ENCODE measurements at places on chromosomes 1 and 21. TPM values are rescaled to one million over a fixed set of nuclear protein-coding genes. Genes with fewer than 3 reads are reported as not detected.

DNA sequence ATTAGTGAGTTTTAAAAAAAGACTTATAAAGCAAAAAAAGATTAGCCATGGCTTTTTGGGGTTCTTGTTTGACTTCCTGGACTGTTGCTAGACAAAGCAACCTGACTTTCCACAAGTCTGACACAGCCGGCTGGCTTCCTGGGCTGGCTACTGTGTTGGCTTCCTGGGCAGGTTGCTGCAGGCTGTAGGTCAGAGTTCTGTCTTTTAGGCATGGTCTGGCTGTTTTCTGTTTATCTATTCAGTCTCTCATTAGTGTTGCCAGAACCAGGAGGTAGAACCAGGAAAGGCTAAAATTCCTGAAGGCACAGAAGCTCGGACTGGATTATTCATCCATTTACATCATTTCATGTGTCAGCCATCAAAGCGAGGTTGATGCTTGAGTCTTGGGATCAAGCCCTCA lies 88.6 kb upstream of the SLC35F3 start:
- DNase-seq, result no peak
- no peaks in the 10 kb centered on the region for H3K4me1 ChIP-seq
- no peaks in the 10 kb centered on the region for H3K36me3 ChIP-seq
- no peak overlapping the region for H3K4me3 ChIP-seq
- H3K27me3 ChIP-seq, result no peaks in the 10 kb centered on the region

- no peaks in the 10 kb centered on the region for H3K27me3 ChIP-seq
- H3K4me3 ChIP-seq, result no peak overlapping the region
- no peaks in the 10 kb centered on the region for H3K4me1 ChIP-seq
- no peak for DNase-seq
- H3K36me3 ChIP-seq, result no peaks in the 10 kb centered on the region
Measured at GRCh38 chr1:229480495-229480894, 27.6 kb downstream of the NUP133 start.

DNA sequence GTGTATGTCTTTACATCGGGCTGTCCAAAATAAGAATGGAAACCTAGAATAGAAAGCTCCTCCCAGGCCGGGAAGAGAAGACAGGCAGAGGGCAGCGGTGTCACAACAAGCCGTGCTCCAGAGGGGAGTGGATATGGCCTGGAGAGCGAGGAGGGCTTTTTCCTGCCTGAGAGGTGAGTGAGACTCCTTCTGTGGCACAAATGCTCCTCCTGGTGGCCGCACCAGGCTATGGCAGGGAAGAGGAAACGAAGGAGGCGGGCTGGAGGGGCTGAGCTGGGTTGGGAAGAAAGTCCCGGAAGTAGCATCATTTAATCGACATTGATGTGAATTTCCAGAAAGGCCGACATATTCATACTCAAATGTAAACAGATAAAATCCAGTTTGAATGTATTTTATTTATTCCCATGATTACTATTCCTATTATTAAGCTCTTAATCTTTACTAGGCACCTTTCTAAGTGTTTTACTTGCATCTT lies 54.7 kb downstream of the MEF2D start:
- H3K27ac ChIP-seq, result no peak overlapping the region
- H3K4me3 ChIP-seq, result no peak overlapping the region
- DNase-seq, result no peak
- no peaks in the 10 kb centered on the region for H3K4me1 ChIP-seq

DNA sequence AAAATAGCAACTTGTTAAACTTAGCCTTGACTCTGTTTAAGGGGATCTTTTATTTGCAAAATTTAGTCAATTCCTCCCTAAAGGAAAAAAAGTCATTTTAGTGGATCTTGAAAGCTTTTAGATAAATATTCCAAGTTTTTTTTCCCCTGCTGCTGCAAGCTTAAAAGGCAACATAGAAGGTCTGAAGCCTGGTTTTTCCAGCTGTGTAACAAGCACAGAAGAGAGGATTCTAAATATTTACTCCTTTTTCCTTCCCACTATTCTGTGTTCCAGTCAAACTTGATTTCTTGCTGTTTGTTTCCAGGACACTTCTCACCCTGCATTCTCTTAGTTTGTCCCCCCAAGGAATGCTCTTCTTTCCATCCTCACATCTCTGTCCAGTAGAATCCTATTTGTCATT lies 86.7 kb downstream of the NFIA start:
- H3K27ac ChIP-seq, result no peak overlapping the region
- no peaks in the 10 kb centered on the region for H3K27me3 ChIP-seq
- H3K4me1 ChIP-seq, result peaks cover 70% of the 10 kb centered on the region
- H3K4me3 ChIP-seq, result no peak overlapping the region
- H3K36me3 ChIP-seq, result no peaks in the 10 kb centered on the region
- DNase-seq, result no peak

GRCh38 chr1:20578721-20579395 lies 10.0 kb upstream of the CDA start:
- no peaks in the 10 kb centered on the region for H3K27me3 ChIP-seq
- H3K27ac ChIP-seq, result no peak overlapping the region
- DNase-seq, result no peak
- no peaks in the 10 kb centered on the region for H3K36me3 ChIP-seq

DNA sequence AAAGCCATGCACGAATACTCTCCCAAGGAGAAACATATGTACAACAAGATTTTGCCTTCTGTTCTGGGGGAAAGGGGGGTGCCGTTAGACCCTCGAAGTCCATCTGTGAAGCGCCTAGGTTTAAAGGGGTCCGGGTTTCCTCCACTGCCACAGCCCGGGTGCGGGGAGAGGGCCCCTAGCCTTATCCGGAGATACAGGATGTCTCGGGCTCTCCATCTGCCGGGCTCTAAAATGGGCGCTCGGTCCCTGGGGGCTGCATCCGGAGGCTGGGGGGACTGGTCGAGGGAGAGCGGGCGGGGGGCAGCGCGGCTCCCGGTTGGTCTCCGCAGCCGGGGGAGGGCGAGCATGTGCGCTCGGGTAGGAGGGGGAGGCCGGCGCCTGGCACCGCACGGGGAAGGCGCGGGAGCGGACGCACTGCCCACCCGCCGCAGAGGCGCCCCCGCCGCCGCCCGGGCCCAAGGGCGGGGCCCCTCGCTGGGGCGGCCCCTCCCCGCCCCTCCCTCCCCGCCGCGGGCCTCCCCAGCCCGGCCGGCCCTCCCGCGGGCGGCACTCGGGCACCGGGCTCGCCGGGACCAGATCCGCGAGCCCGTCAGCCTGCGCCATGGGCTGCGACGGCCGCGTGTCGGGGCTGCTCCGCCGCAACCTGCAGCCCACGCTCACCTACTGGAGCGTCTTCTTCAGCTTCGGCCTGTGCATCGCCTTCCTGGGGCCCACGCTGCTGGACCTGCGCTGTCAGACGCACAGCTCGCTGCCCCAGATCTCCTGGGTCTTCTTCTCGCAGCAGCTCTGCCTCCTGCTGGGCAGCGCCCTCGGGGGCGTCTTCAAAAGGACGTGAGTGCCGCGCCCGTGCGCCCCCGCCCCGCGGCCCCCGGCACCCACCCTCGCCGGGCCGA lies 63.1 kb downstream of the ELK4 start:
- no peak overlapping the region for H3K27ac ChIP-seq
- peak overlapping the region; percentile 34 for H3K4me3 ChIP-seq
- no peaks in the 10 kb centered on the region for H3K36me3 ChIP-seq

- H3K27me3 ChIP-seq, result no peaks in the 10 kb centered on the region
- peaks cover 12% of the 10 kb centered on the region for H3K4me1 ChIP-seq
- DNase-seq, result no peak
Measured at GRCh38 chr21:42262831-42263231, 43.9 kb downstream of the ABCG1 start.

GRCh38 chr1:68232289-68233148 lies at the start of gene WLS:
TSS of gene WLS (minus strand) at chr1:68232523. CDS start at chr1:68232299, 224 bp downstream.
- H3K27ac ChIP-seq, result peak within 1 kb of the TSS; percentile 88
- peaks cover 32% of the 10 kb centered on the region for H3K4me1 ChIP-seq
- peak within 1 kb of the TSS; percentile 73 for H3K4me3 ChIP-seq
- no peaks in the 10 kb centered on the region for H3K36me3 ChIP-seq
- peak; percentile 93 for DNase-seq

DNA sequence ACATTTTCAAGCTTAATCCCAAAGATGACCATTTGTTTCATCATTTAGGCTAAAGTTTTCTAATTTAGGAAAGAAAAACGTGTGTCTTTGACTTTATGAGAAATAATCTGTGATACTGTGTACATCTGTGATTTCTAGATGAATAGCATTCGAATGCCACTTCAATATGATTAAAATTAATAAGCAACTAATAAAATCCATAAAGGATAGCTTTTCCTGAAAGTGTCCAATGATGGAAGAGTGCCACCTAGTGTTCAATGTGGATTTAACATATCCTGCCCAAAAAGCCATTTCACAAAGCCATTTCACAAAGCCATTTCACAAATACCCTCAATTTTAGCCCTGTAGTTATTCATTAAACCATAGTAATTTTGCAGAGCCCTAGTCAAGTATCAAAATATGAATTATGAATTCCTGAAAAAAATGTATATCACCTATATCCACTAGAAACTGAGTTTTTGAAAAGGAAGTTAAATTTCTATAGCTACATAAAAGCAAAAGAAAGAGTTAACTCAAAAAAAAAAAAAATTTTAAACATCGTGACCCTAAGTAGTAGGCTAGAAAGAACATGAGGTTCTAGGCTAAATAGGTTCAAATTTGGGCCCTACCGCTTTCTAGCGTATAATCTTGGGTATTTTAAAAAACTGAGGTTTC lies 19.1 kb downstream of the NME7 start:
- no peak for DNase-seq
- H3K27ac ChIP-seq, result no peak overlapping the region
- H3K36me3 ChIP-seq, result no peaks in the 10 kb centered on the region

DNA sequence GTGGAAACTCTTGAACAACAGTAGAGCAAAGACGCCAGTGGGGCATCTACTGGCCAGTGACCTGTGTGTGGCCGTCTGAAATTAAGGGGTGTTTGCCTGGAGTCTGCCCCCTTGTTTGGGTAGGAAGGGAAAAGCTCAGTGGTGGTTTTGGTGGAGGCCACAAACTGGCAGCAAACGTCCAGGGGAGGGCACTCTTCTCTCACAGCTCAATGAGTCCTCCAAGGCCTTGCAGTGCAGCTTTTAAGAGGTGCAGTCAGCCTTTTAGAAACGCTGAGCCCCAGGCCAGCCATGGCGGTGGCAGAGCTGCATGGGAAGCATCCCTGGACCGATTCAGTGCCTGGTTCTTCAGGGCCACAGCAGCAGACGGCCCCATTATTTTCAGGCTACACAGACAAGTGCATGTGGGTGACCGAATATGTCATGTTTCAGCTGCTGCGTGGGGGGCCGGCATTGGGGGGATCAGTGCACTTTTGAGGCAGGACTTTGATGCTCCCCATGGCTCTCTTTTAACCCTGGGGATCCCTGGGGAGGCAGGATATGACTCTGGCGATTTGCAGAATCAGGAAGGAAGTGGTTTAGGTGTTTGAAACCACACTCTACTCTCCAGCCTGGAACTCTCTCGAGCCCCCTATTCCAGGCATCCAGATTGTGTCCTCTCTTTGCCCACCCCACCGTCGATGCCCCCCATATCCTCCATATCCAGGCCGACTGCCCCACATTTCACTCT lies 414.0 kb downstream of the PRDM2 start:
- no peaks in the 10 kb centered on the region for H3K36me3 ChIP-seq
- no peak overlapping the region for H3K27ac ChIP-seq
- DNase-seq, result no peak
- H3K27me3 ChIP-seq, result no peaks in the 10 kb centered on the region

DNA sequence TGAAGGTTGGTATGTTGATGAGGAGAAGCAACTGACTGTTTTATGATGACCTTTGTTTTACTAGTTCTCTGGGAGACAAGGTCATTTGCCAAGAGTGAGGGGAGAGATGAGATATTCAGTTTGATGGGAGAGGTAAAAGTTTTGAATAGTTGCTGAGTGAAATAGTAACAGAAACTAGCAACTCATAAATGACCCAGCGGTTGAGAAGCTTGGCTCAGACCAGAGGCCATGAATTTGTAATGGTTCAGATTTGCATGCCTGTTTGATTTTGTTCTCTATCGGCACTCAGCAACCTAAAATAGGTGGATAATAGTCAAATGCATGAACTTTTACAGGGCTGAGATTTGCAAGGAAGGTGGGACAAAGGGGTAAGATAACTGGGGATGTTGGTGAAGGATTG lies 6.6 kb downstream of the CCDC30 start:
- H3K27ac ChIP-seq, result no peak overlapping the region
- H3K4me1 ChIP-seq, result no peaks in the 10 kb centered on the region
- DNase-seq, result no peak
- no peaks in the 10 kb centered on the region for H3K36me3 ChIP-seq
- H3K27me3 ChIP-seq, result no peaks in the 10 kb centered on the region
- H3K4me3 ChIP-seq, result no peak overlapping the region

DNA sequence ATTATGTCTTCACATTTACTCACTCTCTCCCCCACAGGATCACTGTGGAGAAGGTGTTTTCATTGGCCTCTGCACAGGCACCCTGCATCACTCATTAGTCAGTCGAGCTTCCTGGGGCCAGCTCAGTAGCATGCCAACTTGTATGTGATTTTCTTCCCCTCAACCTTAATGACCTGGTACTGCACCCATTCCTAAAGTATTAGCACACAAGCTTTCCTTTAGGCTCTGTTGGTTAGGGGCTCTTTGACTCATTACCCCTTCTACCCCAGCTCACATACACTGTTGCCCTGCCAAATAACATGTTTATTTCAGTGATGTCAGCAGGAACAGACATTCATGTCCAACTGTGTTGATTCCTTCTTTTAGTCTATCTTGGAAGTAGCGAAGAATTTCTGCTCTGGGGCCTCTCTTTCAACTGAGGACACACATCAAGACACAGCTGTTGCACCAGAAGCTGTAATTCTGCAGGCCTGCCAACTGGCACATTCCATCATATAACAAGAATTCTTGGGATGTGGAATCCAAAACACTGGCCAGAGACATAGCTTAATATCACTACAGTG lies 603.5 kb upstream of the ADAMTS5 start:
- H3K4me3 ChIP-seq, result no peak overlapping the region
- DNase-seq, result no peak
- no peaks in the 10 kb centered on the region for H3K4me1 ChIP-seq
- no peak overlapping the region for H3K27ac ChIP-seq

Gene NUAK2
- 49.6 TPM for total RNA-seq

DNA sequence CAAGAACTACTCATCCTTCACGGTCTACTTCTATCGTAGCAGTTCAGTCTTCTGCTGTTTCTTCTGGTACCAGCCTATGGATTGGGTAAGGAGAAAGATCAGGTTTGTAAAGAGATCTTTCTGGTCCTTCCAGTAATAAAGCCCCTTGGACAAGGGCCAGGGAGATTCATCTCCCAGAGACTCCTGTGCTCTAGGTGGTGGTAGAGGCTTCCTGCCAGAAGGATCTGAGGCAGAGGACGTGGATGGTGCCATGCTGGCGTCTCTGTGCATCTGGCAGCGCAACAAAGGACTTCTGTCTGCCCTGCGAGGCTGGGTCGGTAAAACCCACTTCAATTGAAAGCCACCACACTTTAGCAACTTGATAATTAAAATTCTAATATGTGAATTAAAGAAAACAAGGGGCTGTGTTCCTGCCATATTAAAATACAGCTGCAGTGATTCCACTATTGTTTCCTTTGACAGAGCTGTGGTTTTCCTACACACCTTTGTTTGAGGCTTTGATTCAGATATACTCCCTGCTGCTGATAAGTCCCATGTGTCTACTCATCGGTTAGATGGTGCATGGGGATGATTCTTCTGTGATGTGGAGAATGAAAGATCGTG lies 73.6 kb downstream of the ROR1 start:
- DNase-seq, result no peak
- H3K27ac ChIP-seq, result no peak overlapping the region
- peaks cover 31% of the 10 kb centered on the region for H3K4me1 ChIP-seq
- H3K36me3 ChIP-seq, result no peaks in the 10 kb centered on the region

Data from vagina (tissue), 2 donors.